ENCODE measurements at places on chromosomes 5 and 9. TPM values are rescaled to one million over a fixed set of nuclear protein-coding genes. Genes with fewer than 3 reads are reported as not detected.

Gene CNTRL
- total RNA-seq: 5.1 TPM

Gene WNT8A
- total RNA-seq: not detected

Gene CARD19
- total RNA-seq: 87.6 TPM

Gene TSSK1B
- total RNA-seq: 0.97 TPM

Gene RORB
- not detected for total RNA-seq

Gene LCN9
- total RNA-seq: not detected

Gene PHF24
- not detected for total RNA-seq

Gene PCDHGA6
- 1.1 TPM for total RNA-seq
